ENCODE measurements at places on chromosomes 6 and 20. TPM values are rescaled to one million over a fixed set of nuclear protein-coding genes. Genes with fewer than 3 reads are reported as not detected.

PPP1R3G gene
- polyA plus RNA-seq, result not detected

GABRR1 gene
- not detected for polyA plus RNA-seq

ALDH8A1 gene
- polyA plus RNA-seq, result 0.10 TPM

SCRT2 gene
- not detected for polyA plus RNA-seq

Measured in immature natural killer cell (primary cell).